Breast epithelium (tissue), 4 donors: ENCODE measurements at places on chromosomes 12 and 14.
A peak's percentile ranks its signal among the peaks of the same experiment; 100 is the strongest.

- H3K4me3 ChIP-seq, result no peak overlapping the region
- no peak overlapping the region for H3K27ac ChIP-seq
- H3K27me3 ChIP-seq, result no peaks in the 10 kb centered on the region
- no peaks in the 10 kb centered on the region for H3K36me3 ChIP-seq
Observed at GRCh38 chr14:76718306-76719040, 42.8 kb upstream of the VASH1 start.

GRCh38 chr14:101707863-101708620, 53.5 kb upstream of the PPP2R5C start:
- H3K4me1 ChIP-seq, result peaks cover 7% of the 10 kb centered on the region
- no peak overlapping the region for H3K4me3 ChIP-seq
- H3K27ac ChIP-seq, result no peak overlapping the region
- DNase-seq, result no peak
- H3K27me3 ChIP-seq, result no peaks in the 10 kb centered on the region

GRCh38 chr12:104632724-104633201, 176.0 kb downstream of the CHST11 start:
- H3K4me1 ChIP-seq, result no peaks in the 10 kb centered on the region
- H3K27me3 ChIP-seq, result no peaks in the 10 kb centered on the region
- H3K36me3 ChIP-seq, result no peaks in the 10 kb centered on the region
- no peak overlapping the region for H3K27ac ChIP-seq

DNA sequence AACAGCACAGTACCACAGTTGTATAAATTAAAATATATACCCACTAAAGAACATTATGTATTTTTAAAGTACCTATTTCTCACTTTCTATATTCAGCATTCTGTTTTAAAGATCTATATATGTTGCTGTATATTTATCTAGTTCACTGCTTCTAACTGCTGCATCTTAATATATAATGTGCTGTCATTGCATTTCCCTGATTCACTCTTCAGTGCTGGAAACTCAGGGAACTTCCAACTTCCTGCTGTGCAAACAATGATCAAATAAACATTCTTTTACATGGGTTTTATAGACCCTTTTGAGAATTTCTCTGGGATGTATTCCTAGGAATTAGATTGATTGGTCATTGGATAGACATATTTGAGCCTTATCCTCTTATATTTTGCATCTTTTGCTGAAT, 379.1 kb downstream of the APAF1 start:
- H3K4me3 ChIP-seq, result no peak overlapping the region
- H3K27ac ChIP-seq, result no peak overlapping the region
- DNase-seq, result no peak

- H3K4me1 ChIP-seq, result no peaks in the 10 kb centered on the region
- no peaks in the 10 kb centered on the region for H3K27me3 ChIP-seq
- no peak overlapping the region for H3K4me3 ChIP-seq
- H3K27ac ChIP-seq, result no peak overlapping the region
- DNase-seq, result no peak
- no peaks in the 10 kb centered on the region for H3K36me3 ChIP-seq
Observed at GRCh38 chr12:104730763-104731162, 227.3 kb downstream of the SLC41A2 start.

- no peaks in the 10 kb centered on the region for H3K27me3 ChIP-seq
- no peaks in the 10 kb centered on the region for H3K4me1 ChIP-seq
- DNase-seq, result no peak
- H3K27ac ChIP-seq, result no peak overlapping the region
- H3K36me3 ChIP-seq, result no peaks in the 10 kb centered on the region
Observed at GRCh38 chr12:116368196-116369194, 91.0 kb upstream of the MED13L start.

DNA sequence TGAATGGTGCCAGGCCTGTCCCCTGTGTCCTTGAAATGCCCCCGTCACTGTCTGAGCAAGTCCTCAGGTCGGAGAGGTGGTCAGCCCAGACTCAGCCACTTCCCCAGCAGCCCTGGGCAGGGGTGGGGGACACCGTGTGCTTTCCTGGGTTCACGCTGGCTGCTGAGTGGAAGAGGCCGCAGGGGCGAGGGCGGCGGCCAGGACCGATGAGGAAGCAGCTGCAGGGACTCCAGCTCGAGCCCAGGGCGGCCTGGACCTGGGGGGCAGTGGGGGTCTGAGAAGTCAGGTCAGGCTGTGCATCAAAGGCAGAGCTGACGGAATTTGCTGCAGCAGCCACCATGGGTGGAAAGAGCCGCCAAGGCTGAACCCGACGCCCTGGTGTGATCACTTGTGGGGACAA, 28.4 kb downstream of the NOC4L start:
- DNase-seq, result no peak
- no peak overlapping the region for H3K4me3 ChIP-seq
- H3K4me1 ChIP-seq, result no peaks in the 10 kb centered on the region
- H3K27me3 ChIP-seq, result peaks cover 86% of the 10 kb centered on the region
- H3K36me3 ChIP-seq, result no peaks in the 10 kb centered on the region
- H3K27ac ChIP-seq, result no peak overlapping the region

DNA sequence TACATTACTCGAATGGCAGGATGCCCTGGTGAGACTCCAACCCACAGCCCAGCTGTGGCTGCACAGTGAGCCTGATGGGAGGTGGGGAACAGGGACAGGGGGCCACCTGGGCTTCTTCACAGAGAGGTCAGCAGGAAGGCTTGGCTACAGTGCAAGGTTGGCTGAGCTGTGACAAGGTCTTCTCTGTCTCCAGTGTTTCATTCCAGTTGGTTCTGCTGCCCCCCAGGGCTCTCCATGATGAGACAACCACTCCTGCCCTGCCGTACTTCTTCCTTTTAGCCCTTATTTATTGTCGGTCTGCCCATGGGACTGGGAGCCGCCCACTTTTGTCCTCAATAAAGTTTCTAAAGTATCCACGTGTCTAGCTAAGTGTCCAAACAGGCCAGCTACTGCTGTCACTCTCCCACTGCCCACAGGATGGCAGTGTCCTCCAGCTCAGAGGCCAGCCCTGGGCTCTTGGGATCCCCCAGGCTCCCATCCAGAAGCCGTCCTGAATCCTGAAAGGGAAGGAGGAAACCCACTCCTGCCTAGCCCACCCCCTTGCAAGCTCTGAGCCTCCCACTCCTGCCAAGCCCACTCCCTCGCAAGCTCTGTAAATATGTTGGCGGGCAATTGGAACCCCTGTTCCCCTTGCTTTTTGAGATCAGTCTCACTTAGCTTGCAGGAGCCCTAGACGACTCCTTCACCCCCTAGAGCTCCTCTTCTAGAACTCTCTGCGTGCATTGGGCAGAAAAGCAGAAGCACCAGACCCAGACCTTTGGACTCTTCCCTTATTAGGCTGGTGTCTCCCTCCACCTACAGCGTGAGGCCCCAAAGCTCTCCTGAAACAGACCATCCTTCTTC, 5.4 kb downstream of the C1QL4 start:
- DNase-seq, result peak; percentile 69
- H3K4me3 ChIP-seq, result no peak overlapping the region
- H3K27ac ChIP-seq, result no peak overlapping the region
- H3K36me3 ChIP-seq, result no peaks in the 10 kb centered on the region
- peaks cover 26% of the 10 kb centered on the region for H3K27me3 ChIP-seq
- no peaks in the 10 kb centered on the region for H3K4me1 ChIP-seq

- H3K27ac ChIP-seq, result no peak overlapping the region
- no peaks in the 10 kb centered on the region for H3K4me1 ChIP-seq
- H3K36me3 ChIP-seq, result no peaks in the 10 kb centered on the region
Observed at GRCh38 chr14:33742166-33742565, 208.7 kb downstream of the EGLN3 start.

- no peak overlapping the region for H3K27ac ChIP-seq
- H3K4me1 ChIP-seq, result no peaks in the 10 kb centered on the region
- H3K36me3 ChIP-seq, result no peaks in the 10 kb centered on the region
Observed at GRCh38 chr12:89801284-89801683, 92.6 kb upstream of the ATP2B1 start.

GRCh38 chr14:21024585-21025370, at the start of gene NDRG2:
Gene NDRG2, minus strand, starts transcription at chr14:21025061. Its CDS starts 1,746 bp downstream, at chr14:21023315.
- H3K36me3 ChIP-seq, result no peaks in the 10 kb centered on the region
- peaks cover 9% of the 10 kb centered on the region for H3K4me1 ChIP-seq
- peak; percentile 84 for DNase-seq
- H3K4me3 ChIP-seq, result peak within 1 kb of the TSS; percentile 66
- peak within 1 kb of the TSS; percentile 97 for H3K27ac ChIP-seq

DNA sequence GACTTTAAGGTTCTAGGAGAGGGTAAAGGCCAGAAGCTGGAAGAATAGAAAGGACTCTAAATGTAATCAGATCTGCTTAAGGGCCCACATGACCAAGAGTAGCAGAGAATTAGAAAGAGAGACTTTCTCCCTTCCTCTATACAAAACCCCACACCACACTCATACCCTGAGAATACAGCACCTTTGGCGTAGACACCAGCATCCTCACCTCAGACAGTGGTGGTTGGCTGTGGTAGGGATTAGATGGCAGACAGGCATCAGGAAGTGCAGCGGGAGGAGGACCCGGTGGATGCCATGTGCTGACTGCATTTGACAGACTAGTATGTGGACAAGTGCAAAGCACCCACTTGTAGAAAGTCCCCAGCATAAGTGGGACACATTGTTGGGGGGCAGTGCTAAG, 98.3 kb upstream of the AMIGO2 start:
- no peak overlapping the region for H3K27ac ChIP-seq
- no peaks in the 10 kb centered on the region for H3K27me3 ChIP-seq
- DNase-seq, result no peak
- H3K4me1 ChIP-seq, result no peaks in the 10 kb centered on the region
- no peak overlapping the region for H3K4me3 ChIP-seq

GRCh38 chr12:71236133-71236660, 78.4 kb upstream of the TSPAN8 start:
- no peaks in the 10 kb centered on the region for H3K36me3 ChIP-seq
- no peak overlapping the region for H3K27ac ChIP-seq
- no peaks in the 10 kb centered on the region for H3K4me1 ChIP-seq
- no peak overlapping the region for H3K4me3 ChIP-seq

GRCh38 chr12:122721057-122721545, 4.5 kb upstream of the HCAR3 start:
- H3K4me3 ChIP-seq, result no peak overlapping the region
- no peaks in the 10 kb centered on the region for H3K27me3 ChIP-seq
- no peaks in the 10 kb centered on the region for H3K4me1 ChIP-seq
- peak overlapping the region; percentile 84 for H3K27ac ChIP-seq
